ENCODE measurements at places on chromosomes 1 and 21.

GRCh38 chr1:22821027-22821426 lies 110.4 kb downstream of the EPHB2 start:
- no peak for DNase-seq

DNA sequence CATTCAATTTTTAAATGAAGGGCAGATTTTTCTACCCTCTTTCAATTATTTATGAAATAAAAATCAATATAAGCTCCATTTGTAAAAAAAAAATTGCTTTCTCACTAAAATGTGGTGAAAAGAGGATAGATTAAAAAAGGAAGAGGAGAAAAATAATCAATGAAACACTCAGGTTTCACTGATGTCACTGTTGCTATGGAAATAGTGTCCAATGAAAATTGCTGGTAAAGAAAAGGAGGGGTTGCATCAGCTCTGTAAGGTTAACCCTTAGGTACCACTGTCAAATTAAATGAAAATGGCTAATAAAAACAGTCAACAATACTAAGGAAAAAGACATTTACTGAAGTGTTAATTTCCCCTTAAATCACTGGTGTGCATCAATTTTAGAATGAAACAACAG lies 91.6 kb upstream of the TTC39A start:
- DNase-seq, result no peak

DNA sequence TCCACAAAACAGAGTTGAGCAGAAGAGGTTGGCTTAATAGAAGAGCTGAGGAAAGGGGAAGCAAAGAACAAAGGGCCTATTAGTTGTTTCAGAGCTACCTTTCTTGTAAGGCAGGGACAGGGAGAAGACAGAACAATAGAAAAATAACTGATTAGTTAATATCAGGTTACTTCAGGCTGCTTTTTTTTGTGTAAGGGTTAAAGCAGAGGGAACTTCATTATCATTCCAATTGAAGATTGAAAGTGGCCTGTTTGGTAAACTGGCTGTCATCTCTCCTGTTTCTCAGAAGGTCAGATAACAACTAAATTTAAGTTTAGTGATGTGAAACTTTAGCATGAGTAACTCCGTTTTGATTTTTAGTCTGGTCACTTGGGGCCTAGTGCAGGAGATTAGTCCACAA lies 22.3 kb downstream of the CDC42 start:
- no peak for DNase-seq

- DNase-seq, result no peak
Measured at GRCh38 chr1:171292799-171293198, 21.2 kb upstream of the FMO4 start.

- no peak for DNase-seq
Measured at GRCh38 chr1:64597113-64597512, 127.2 kb downstream of the CACHD1 start.

DNA sequence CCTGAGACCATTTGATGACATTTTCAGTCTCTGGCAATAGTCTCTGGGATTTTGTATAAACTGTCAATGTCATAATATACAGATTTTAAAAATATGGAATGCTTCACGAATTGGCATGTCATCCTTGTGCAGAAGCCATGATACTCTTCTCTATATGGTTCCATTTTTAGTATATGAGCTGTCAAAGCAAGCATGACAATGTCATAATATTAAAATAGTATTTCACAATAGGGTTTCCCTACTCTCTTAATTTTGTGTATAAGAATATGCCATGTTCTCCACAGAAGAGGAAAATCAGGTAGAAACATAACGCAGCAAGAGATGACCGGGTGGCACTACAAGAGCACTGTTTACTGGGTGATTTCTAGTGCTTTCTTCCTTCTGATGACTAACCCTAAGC lies 8.3 kb upstream of the DIPK1A start:
- DNase-seq, result no peak

GRCh38 chr1:65493802-65494201 lies 73.3 kb downstream of the LEPR start:
- DNase-seq, result no peak

GRCh38 chr1:197269053-197269452 lies 1.0 kb downstream of the CRB1 start:
- DNase-seq, result no peak

DNA sequence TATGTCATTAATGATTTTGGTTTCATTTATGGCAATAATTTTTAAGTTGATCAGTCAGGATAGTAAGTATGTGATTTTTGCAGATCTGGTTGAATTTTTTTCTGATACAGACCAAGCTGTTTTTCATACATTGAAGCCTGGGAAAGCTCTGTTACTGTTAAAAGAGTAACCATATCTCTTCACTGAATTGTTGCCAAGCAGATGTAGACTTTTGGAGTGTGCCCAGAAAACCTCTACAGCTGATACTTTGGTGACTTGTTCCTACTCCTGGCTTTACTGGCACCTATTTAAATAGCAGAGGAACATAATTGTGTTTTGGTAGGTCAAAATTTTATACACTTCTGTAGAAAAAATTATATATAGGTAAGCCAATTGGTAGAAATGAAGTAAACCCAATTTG lies 49.4 kb downstream of the NFIA start:
- no peak for DNase-seq

DNA sequence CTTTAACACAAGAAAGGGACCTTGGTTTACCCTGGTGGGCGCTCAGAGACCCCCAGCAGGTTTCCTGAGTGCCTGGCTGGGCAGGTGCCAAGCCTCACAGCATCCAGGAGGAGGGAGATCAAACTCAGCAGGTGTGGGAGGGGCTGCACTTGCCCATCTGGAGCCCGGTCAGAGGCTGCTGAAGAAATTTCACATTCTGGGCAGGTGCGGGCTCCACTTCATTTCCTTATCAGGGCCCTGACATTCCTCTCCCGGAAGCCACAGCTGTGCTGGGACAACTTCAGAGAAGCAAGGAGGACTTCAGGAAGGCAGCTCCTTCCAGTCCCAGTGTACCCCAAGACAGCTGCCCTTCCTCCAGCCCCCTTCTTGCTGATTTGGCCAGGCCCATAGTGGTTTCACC lies 82.9 kb downstream of the ITPKB start:
- no peak for DNase-seq

GRCh38 chr1:59739111-59739510 lies 75.6 kb upstream of the HOOK1 start:
- DNase-seq, result no peak

GRCh38 chr1:229105109-229105508 lies 165.8 kb upstream of the RAB4A start:
- no peak for DNase-seq

DNA sequence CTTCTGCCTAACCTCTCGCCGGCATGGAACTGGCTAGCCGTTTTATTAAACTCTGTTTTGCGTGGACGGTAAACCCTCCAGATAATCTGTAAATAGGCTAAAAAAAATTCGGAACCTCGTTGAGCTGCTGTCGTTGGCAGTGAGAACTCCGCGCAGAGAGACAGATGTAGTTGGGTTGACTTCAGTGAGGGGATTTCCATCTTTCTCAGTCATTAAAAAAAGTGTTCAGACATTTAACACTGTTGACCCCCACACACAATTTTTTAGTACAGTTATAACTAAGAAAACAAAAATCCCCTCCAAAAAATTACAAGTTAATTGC lies 464 bp downstream of the PARK7 start:
- DNase-seq, result no peak

- no peak for DNase-seq
Measured at GRCh38 chr1:167428395-167428794, 89.9 kb downstream of the CD247 start.

GRCh38 chr1:1630191-1630964 lies 1.6 kb upstream of the MMP23B start:
- DNase-seq, result peak; percentile 93

DNA sequence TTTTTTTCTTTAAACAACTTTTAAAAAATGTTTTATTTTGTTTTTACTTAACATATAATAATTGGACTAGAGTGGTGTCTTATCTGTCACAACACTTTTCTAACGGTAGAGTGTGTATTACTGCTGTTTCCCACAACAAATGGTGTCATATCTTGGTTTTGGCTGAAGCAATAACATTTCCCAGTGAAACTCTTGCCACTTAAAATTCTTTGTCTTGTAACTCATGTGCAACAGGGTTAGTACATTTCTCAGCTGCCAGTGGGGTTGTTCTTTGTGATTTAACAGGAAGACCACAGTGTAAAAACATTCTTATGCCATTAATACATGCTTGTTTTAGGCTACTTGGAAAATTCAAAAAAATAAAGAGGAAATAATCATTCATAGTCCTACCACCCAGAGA lies 43.5 kb downstream of the ALPL start:
- no peak for DNase-seq

DNA sequence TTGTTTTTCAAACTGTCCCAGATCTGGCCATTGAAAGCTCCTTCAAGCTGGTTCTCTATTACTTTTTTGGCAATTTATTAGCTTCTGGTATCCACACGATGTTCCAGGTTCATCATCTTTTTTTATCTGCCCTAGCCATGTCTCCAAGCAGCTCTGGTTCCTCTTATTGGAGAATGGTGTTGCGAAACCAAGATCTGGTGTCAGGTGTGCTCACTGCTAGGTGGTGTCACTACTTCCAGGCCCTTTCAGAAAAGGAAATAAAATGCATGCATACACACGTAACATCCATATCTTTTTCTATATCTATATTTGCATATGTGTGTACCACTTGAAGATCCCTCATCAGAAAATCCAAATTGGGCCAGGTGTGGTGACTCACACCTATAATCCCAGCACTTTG lies 53.3 kb downstream of the GATAD2B start:
- DNase-seq, result no peak

GRCh38 chr1:17186216-17186909 lies 18.6 kb upstream of the PADI1 start:
- DNase-seq, result peak; percentile 17

GRCh38 chr1:32122151-32122550 lies 14.3 kb downstream of the KPNA6 start:
- no peak for DNase-seq

DNA sequence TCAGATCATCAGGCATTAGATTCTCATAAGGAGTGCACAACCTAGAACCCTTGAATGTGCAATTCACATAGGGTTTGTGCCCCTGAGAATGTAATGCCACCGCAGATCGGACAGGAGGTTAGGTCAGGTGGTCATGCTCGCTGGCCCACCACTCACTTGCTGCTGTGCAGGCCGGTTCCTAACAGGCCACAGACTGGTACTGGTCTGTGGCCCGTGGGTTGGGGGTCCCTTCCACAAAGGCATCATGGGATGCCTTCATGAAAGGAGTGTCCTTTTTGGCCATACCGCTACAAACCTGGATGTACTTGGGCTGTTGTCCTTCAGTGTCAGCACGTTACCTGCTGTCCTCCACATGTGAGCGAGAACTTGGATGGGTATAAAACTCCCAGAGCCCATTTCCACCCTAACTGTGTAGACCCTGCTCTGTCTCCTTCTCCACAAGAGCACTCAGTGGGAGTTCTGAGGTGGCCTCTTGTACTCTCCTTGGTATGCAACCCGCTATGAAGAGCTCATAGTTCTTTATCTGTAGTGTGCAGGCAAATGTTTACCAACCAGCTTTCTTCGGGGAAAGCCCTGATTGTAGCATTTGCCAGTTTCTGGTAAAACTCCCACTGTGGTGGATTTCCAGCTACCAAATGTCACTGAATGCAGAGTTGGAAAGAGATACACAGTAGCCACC lies 41.7 kb upstream of the SLC19A1 start:
- DNase-seq, result no peak

DNA sequence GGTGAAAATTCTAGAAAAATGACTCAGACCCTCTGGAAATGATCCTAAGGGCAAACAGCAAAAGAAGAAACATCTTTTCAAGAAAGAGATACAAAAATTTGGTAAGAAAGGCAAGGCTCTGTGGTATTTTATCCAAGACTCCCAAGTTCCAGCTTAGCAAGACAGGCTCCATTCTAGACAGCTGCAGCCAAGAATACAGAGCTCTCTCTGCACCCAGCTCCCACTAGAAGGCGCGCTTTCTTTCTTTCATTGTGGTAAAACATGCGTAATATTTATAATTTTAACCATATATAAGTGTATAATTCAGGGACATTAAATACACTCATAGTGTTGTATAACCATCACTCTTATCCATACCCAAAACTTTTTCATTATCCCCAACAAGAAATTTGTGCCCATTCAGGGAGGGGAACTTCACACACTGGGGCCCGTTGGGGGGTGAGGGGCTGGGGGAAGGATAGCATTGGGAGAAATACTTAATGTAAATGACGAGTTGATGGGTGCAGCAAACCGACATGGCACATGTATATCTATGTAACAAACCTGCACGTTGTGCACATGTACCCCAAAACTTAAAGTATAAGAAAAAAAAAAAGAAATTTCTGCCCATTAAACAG lies 2.2 kb upstream of the HFM1 start:
- no peak for DNase-seq

DNA sequence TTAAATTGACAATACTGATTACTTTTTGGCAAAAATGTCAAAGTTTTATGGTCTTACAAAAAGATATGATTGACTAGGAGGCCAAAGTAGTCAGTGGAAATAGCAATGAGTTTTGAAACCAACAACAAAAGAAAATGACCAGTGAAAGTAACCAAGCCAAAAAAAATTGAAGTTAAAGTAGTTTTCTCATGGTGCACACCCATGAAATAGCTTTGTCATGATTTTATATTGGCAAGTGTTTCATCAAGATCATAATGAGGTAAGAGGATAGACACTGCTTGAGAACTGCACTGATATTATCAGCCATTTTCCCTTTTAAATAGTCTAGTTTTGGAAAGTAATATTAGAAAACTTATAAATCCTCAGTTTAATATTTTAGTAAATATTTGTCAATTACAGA lies 206.2 kb upstream of the ADAMTS5 start:
- no peak for DNase-seq

- no peak for DNase-seq
Measured at GRCh38 chr1:231392389-231393131, 29.5 kb downstream of the EGLN1 start.

DNA sequence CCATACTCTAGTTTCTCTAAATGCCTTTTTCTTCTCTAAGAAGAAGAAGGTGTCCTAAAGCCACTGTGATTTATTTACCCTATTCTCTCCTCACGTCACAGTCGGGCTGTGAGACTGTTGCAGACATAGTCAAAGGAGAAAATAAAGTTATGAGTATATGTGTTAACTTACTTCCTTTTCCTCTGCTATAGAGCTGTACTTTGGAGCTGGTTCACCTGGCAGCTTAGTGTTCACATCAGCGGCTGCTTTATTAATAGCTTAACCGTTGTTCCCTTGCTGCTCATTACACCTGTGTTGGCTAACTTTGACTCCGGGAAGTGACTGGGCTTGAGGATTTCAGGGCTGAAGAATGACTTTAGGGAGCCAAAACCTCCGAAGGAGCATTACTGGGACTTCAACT lies 3.6 kb downstream of the PFKFB2 start:
- DNase-seq, result no peak

- DNase-seq, result peak; percentile 93
Measured at GRCh38 chr1:153796786-153797659, 21.8 kb downstream of the SLC27A3 start.

- DNase-seq, result peak; percentile 78
Measured at GRCh38 chr1:19704247-19705113, 39.8 kb downstream of the HTR6 start.

DNA sequence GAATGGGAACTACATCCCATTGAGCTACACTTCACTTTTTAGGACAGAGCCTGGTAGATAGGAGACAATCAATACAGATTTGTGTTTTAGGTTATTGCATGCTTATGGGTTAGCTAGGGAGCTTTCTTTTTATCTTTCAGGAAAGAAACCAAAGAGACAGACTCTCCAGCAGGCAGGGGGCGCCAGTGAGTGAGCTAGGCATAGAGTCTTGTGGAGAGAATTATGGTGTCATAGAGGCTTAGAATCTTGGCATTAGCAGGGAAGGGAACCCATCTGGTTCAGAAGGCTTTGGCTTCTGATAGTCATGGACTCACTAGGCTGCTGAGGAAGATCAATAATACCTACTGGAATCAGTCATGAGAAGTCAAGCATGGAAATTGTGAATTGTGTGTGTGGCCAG lies at the start of gene SMCP:
Gene SMCP (plus strand): TSS at position 281 of the 400 bp plus-strand sequence. CDS start 6,101 bp downstream, outside the sequence.
- DNase-seq, result peak; percentile 72

- no peak for DNase-seq
Measured at GRCh38 chr1:169514566-169515270, 29.0 kb upstream of the SLC19A2 start.

Data from stimulated activated CD8-positive, alpha-beta memory T cell treated with anti-CD3 and anti-CD28 coated beads, Interleukin-4, amount 100 ng/mL, for 48 hours (primary cell).